MM.1S (cell line): ENCODE measurements at places on chromosomes 7 and 10.
A peak's percentile ranks its signal among the peaks of the same experiment; 100 is the strongest.

- H3K4me3 ChIP-seq: no peak overlapping the region
- H3K27me3 ChIP-seq: no peaks in the 10 kb centered on the region
- H3K4me1 ChIP-seq: peaks cover 9% of the 10 kb centered on the region
- H3K27ac ChIP-seq: no peak overlapping the region
- no peaks in the 10 kb centered on the region for H3K36me3 ChIP-seq
Measured at GRCh38 chr10:14476006-14476405, 145.3 kb upstream of the FRMD4A start.

GRCh38 chr10:112953174-112954159, 3.4 kb downstream of the TCF7L2 start:
- no peaks in the 10 kb centered on the region for H3K36me3 ChIP-seq
- no peaks in the 10 kb centered on the region for H3K4me1 ChIP-seq
- no peak overlapping the region for H3K4me3 ChIP-seq
- DNase-seq: no peak

- H3K27me3 ChIP-seq: peaks cover 52% of the 10 kb centered on the region
- no peak overlapping the region for H3K27ac ChIP-seq
- H3K4me1 ChIP-seq: 0 out of 2 replicates have a peak, but pooled peaks cover 7% of the 10 kb centered on the region
Measured at GRCh38 chr10:73910401-73910763, 550 bp upstream of the PLAU start.

DNA sequence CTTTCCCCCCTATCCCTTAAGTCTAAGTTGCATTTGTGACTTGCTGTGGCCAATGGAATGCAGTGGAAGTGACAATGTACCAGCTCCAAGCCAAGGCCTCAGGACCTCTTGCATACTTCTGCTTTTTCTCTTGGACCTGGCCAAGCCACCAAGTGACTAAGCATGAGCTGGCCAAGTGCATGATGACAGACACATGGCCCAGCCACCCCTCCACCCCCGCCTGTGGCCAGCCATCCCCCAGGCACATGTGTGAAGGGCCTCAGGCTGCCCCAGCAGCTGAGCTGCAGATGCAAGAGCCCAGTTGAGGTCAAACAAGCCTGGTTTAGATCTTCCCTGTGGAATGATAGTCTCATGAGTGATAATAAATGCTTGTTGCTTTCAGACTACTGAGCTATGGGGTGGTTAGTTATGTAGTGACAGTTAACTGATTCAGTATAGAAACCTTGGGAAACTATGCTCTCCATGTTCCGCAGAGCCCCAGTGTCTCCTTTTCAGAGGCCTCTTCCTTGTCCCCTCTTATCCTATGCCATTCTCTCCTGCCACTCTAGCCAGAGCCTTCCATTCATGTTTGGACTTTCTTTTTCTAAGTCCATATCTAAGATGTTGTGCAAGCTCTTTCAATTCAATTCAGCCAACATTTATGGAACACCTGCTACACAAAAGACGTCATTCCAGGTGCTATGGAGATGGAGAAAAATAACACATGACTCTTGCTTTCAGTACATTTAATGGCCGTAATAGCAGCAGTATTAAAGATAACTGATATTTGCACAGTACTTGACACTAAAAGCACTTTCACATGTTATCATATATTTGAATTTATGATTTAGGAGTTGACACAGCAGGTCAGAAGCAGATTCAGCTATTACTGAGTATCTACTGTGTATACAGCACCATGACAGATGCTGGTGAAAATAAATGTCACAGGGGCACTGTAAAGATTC, 55.5 kb upstream of the LOXL4 start:
- no peak overlapping the region for H3K4me3 ChIP-seq
- H3K27me3 ChIP-seq: no peaks in the 10 kb centered on the region
- DNase-seq: no peak

- H3K36me3 ChIP-seq: no peaks in the 10 kb centered on the region
- no peak overlapping the region for H3K27ac ChIP-seq
- no peak for DNase-seq
- no peak overlapping the region for H3K4me3 ChIP-seq
Measured at GRCh38 chr7:129790136-129790535, 162.6 kb downstream of the UBE2H start.

- no peak overlapping the region for H3K4me3 ChIP-seq
- H3K27ac ChIP-seq: no peak overlapping the region
- H3K27me3 ChIP-seq: no peaks in the 10 kb centered on the region
- no peaks in the 10 kb centered on the region for H3K36me3 ChIP-seq
Measured at GRCh38 chr7:50706469-50706937, 76.2 kb downstream of the GRB10 start.

DNA sequence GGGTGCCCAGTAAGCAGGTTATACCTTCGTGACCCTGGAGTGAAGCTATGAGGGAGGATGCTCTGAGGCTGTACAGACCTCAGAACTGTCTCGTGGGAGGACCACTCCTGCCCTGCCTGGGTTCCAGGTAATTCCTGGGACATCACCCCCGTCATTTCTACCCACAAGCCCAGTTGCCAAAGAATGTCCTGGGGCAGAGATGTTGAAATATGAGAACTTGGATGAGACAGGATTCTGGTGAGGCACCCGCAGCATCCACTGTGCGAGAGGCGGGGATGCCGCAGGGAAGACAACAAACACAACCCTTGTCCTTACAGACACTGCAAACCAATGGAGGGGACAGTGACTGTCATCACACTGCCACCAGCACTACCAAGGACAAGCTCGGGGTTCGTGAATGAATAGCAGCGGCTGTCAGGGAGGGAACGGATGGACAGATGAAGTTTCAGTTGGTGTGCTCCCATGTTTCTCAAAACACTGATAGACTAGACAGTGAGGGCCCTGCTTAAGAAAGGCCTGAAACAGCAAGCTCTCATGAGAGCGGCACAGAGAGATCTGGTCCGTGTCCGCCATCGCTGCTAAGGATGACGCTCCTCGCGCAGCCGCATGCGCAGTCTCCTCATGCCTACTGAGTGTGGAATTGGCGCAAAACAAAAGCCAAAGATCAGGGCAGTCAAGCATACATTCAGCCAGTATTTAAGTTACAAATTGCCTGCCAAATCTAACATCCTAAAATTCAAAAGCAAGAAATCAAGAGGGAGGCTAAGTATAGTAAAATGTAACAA, 82.0 kb upstream of the RHEB start:
- no peak overlapping the region for H3K4me3 ChIP-seq
- no peaks in the 10 kb centered on the region for H3K27me3 ChIP-seq
- no peaks in the 10 kb centered on the region for H3K36me3 ChIP-seq
- no peaks in the 10 kb centered on the region for H3K4me1 ChIP-seq

GRCh38 chr7:40374575-40374974, 239.8 kb downstream of the SUGCT start:
- no peaks in the 10 kb centered on the region for H3K27me3 ChIP-seq
- no peak for DNase-seq
- no peak overlapping the region for H3K27ac ChIP-seq
- H3K4me3 ChIP-seq: no peak overlapping the region
- no peaks in the 10 kb centered on the region for H3K36me3 ChIP-seq
- no peaks in the 10 kb centered on the region for H3K4me1 ChIP-seq

DNA sequence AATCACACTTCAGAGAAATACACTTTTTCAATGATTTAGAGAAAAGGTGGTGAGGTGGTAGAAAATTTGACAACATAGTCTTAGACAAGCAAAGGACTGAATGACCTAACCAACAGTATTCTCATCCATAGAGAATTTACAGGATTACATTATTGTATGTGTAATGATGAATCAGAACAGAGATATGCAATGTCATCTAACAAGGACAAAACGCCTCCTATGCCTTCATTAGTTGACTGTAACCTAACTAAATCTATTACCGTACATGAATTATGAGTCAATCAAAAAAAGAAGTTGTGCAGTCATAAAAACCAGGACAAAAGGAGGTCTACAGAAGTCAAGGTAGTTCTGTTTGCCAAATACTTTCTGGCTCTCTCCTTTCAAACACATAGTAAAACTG, 66.5 kb downstream of the RAB11FIP2 start:
- H3K27ac ChIP-seq: no peak overlapping the region
- H3K4me3 ChIP-seq: no peak overlapping the region
- no peak for DNase-seq
- H3K4me1 ChIP-seq: no peaks in the 10 kb centered on the region
- no peaks in the 10 kb centered on the region for H3K36me3 ChIP-seq

DNA sequence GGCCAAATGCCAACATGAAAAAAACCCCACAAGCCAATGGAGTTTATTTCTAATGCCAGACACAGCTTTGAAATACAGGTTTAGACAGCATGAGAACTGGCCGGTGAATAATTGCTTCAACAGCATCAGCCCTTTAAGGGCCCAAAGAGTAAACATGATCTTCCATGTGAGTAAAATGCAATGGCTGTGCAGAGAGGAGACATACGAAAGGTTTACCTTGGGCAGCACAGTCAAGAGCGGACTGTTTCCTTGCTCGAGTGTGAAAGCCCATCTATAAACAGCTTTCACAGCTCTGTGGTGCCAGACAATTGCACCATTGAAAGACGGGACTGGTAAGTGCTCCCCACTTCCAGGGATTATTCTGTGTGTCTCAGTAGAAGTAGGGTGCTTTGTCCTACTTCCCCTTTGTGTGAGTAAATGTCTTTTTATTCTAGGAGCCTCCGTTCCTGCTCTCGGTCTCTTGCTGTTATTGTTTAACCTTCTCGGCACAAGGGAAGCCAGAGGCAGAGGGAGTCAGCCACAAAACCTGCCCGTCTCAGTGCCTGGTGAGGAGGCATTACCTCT, 77.8 kb upstream of the KAT6B start:
- no peaks in the 10 kb centered on the region for H3K36me3 ChIP-seq
- H3K4me1 ChIP-seq: no peaks in the 10 kb centered on the region
- H3K4me3 ChIP-seq: no peak overlapping the region
- no peaks in the 10 kb centered on the region for H3K27me3 ChIP-seq

- no peaks in the 10 kb centered on the region for H3K36me3 ChIP-seq
- DNase-seq: peak; percentile 82
- H3K27ac ChIP-seq: peak overlapping the region; percentile 13; the same call in 1 of the 2 replicates
- H3K4me3 ChIP-seq: peak overlapping the region; percentile 28; the same call in 1 of the 2 replicates
Measured at GRCh38 chr10:114220281-114220680, 18.8 kb upstream of the VWA2 start.

- no peak for DNase-seq
- H3K4me3 ChIP-seq: no peak overlapping the region
- peaks cover 12% of the 10 kb centered on the region for H3K4me1 ChIP-seq
- H3K27ac ChIP-seq: no peak overlapping the region
- H3K27me3 ChIP-seq: no peaks in the 10 kb centered on the region
- H3K36me3 ChIP-seq: no peaks in the 10 kb centered on the region
Measured at GRCh38 chr10:43114743-43115611, 23.3 kb upstream of the CSGALNACT2 start.

GRCh38 chr10:62402508-62402907, 28.3 kb downstream of the ZNF365 start:
- H3K4me3 ChIP-seq: no peak overlapping the region
- H3K36me3 ChIP-seq: no peaks in the 10 kb centered on the region
- DNase-seq: no peak
- H3K4me1 ChIP-seq: no peaks in the 10 kb centered on the region
- no peak overlapping the region for H3K27ac ChIP-seq

- no peak overlapping the region for H3K4me3 ChIP-seq
- no peak for DNase-seq
- H3K36me3 ChIP-seq: no peaks in the 10 kb centered on the region
- H3K4me1 ChIP-seq: peaks cover 5% of the 10 kb centered on the region
Measured at GRCh38 chr7:100897772-100898454, 2.2 kb upstream of the ACHE start.

GRCh38 chr10:63711867-63712716, 190.9 kb downstream of the REEP3 start:
- no peaks in the 10 kb centered on the region for H3K27me3 ChIP-seq
- no peak overlapping the region for H3K27ac ChIP-seq
- no peaks in the 10 kb centered on the region for H3K4me1 ChIP-seq
- DNase-seq: no peak
- H3K36me3 ChIP-seq: no peaks in the 10 kb centered on the region

- no peak overlapping the region for H3K4me3 ChIP-seq
- no peaks in the 10 kb centered on the region for H3K27me3 ChIP-seq
- no peak for DNase-seq
- no peak overlapping the region for H3K27ac ChIP-seq
- H3K36me3 ChIP-seq: no peaks in the 10 kb centered on the region
Measured at GRCh38 chr10:111491154-111491553, 414.3 kb downstream of the ADRA2A start.

DNA sequence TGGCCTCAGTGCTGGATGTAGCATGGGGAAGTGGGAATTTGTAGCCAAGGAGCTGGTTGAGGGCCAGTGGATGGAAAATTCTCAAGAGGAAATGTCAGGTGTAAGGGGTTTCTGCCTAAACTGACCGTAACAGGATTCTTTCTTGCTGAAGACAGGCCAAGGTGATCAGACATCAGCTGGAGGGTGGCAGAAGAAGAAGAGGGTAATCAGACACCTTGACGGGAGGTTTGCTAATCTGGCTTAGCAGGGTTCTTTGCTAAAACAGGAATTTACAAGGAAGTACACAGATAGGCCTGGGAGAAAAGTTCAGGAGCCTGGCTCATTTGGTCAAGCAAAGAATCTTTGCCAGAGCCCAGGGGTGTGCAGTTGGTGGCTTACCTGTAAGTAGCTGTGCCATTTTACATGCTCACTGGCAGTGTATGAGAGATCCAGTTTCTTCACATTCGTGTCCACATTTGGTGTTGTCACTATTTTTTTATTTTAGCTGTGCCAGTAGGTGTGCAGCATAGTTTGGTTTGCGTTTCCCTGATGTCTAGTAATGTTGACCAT, 73.7 kb downstream of the BMPR1A start:
- H3K4me3 ChIP-seq: no peak overlapping the region
- no peaks in the 10 kb centered on the region for H3K27me3 ChIP-seq
- no peaks in the 10 kb centered on the region for H3K4me1 ChIP-seq
- DNase-seq: no peak

DNA sequence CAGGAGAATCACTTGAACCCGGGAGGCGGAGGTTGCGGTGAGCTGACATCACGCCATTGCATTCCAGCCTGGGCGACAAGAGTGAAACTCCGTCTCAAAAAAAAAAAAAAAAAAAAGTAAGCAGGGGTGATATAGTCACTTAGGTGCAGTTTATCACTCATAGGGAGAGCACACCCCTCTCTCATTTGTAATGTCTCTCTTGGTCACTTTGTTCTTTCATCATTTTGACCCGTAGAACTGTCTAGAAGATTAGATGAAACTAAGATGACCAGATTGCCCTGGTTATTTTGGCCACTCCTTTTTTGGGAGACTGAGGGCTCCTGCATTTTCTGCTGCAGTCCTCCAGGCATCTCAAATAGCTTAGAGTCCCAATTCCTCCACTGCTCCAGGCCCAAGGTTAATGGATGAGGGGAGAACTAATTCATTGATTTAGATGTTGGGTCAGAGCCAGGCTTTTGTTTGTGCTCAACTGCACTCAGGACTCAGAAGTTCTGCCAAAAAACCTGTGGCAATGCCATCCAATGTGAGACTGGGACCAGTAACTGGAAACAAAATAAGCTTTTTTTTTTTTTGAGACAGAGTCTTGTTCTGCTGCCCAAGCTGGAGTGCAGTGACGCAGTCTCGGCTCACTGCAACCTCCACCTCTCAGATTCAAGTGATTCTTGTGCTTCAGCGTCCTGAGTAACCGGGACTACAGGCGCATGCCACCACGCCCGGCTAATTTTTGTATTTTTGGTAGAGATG, 50.0 kb upstream of the CAMK1D start:
- no peak overlapping the region for H3K27ac ChIP-seq
- H3K27me3 ChIP-seq: no peaks in the 10 kb centered on the region
- H3K4me3 ChIP-seq: no peak overlapping the region
- no peaks in the 10 kb centered on the region for H3K4me1 ChIP-seq

GRCh38 chr7:98641646-98642500, 24.8 kb downstream of the NPTX2 start:
- no peaks in the 10 kb centered on the region for H3K27me3 ChIP-seq
- H3K27ac ChIP-seq: peak overlapping the region; percentile 92
- peak overlapping the region; percentile 5; the same call in 1 of the 2 replicates for H3K4me3 ChIP-seq

- no peaks in the 10 kb centered on the region for H3K36me3 ChIP-seq
- H3K27ac ChIP-seq: no peak overlapping the region
- DNase-seq: no peak
- H3K27me3 ChIP-seq: no peaks in the 10 kb centered on the region
Measured at GRCh38 chr10:507908-508444, 181.5 kb downstream of the DIP2C start.
